Endothelial cell of umbilical vein (primary cell): ENCODE measurements at places on chromosomes 16 and 17. TPM values are rescaled to one million over a fixed set of nuclear protein-coding genes. Genes with fewer than 3 reads are reported as not detected.
A peak's percentile ranks its signal among the peaks of the same experiment; 100 is the strongest.

The HID1 gene
- polyA plus RNA-seq: 53.3 and 63.4 TPM in 2 replicates

The TPSG1 gene
- not detected in 2 replicates for polyA plus RNA-seq

The DPEP3 gene
- polyA plus RNA-seq: 0.03 and 0.06 TPM in 2 replicates

The CORO1A gene
- polyA plus RNA-seq: 4.7 and 6.4 TPM in 2 replicates

The ESRP2 gene
- polyA plus RNA-seq: 0.57 and 0.70 TPM in 2 replicates

The PIRT gene
- polyA plus RNA-seq: not detected in 2 replicates

The KRTAP9-4 gene
- polyA plus RNA-seq: not detected in 2 replicates

The VTN gene
- 0.68 and 1.1 TPM in 2 replicates for polyA plus RNA-seq

The GRAP gene
- polyA plus RNA-seq: 32.1 and 40.7 TPM in 2 replicates

The FBXW10B gene
- polyA plus RNA-seq: 0.80 and 1.3 TPM in 2 replicates

DNA sequence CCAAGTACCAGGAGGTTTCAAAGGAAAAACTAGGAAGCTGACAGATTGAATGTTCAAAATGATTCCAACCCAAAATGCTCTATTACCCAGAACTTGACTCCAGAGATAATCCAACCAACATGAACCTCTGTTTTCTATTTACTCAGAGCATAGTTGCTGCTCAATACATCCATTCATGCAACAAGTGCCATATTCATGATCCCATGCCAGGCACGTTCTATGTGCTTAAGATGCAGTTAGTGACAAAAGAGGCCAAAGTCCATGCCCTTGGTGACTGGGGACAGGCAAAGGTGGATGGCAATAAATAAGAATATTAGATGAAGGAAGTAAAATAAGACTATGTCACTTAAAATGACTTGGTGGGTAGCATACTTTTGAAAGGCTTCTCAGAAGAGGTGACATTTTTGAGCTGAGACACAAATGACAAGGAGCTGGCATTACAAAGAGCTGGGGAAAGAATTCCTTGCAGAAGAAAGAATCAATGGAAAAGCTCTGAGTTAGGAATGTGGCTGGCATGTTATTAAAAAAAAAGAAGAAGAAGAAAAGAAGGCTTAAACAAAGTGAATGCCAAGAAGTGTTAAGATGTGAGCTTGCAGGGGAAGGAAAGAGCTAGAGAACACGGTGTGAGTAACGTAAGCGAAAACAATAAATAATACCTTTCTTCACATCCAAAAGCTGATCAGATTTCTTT, 34.5 kb downstream of the TOX3 start:
- DNase-seq: no peak

DNA sequence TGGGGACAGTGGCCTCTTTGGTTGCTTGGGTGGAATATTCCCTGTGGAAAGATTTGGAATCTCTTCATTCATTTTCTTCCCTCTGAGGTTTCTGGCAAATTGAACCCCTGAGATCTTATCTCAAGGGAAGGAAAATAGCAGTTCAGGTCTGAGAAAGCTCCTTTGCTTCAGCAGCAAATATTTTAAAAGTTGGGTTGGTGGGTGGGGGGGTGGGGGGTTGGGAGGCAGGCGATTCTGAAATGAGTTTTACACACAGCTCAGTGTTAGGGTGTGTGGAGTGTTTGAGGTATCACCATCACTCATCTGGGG, 6.8 kb downstream of the TBX2 start:
- DNase-seq: no peak

DNA sequence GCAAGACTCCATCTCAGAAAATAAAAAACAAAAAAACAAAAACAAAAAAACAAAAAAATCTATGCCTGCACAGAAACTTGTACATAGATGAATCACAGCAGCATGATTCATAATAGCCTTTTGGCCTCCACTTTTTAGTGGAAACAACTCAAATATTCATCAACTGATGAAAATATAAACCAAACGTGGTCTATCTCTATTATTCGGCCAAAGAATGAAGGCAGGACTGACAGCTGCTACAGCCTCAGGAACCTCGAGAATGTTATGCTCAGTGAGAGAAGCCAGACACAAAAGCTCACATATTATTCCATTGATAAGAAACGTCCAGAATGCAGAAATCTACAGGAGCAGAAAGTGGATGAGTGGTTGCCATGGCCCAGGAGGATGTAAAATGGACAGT, 19.8 kb downstream of the PPL start:
- no peak for DNase-seq

- no peak for DNase-seq
Measured at GRCh38 chr16:48877946-48878345, 268.0 kb upstream of the N4BP1 start.

DNA sequence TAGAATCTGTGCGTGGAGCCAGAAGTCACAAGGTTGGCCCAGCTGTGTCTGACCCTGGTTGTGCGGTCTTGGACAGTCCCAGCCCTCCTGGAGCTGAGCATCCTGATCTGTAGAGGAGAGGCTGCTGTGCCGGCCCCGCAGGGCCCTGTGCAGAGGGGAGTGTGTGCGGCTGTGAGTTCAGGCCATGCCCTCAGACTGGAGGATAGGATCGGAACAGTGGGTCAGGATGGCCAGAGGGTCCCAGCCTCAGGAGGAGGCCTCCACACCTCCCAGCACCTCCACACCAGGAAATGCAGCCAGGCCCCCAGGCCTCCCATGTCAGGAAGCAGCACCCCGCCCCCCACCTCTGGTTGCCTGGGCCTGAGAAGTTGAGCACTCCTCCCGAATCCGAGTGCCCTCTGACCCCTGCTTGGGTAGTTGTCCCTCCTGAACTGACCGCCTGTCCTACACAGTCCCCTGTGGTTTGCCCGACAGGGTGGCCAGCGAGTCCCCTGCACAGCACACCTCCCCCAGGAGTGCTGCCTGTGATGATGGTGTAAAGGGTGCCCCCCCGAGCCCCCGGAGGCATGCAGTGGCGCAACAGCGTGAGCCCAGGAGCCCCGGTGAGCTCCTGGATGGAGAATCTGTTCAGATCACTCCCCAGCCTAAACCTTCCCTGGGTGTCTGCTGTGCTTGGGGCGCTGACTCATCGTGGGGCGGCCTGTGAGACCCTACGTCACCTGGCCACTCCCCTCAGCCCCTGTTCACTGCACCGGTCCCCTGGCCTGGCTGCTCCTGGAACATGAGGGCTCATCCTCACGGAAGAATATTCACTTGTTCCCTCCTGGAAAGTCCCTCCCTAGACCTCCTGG, 285.2 kb downstream of the SEC14L1 start:
- no peak for DNase-seq

DNA sequence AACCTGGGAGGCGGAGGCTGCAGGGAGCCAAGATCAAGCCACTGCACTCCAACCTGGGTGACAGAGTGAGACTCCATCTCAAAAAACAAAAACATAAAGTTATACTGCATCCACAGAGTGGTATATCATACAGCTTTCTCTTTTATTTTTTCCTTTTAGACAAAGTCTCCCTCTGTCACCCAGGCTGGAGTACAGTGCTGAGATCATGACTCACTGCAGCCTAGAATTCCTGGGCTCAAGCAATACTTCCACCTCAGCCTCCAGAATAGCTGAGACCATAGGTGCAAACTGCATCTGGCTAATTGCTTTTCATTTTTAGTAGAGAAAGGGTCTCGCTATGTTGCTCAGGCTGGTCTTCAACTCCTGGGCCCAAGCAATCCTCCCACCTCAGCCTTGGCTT, 10.0 kb upstream of the COPRS start:
- DNase-seq: no peak

- DNase-seq: no peak
Measured at GRCh38 chr17:37318931-37319594, 56.7 kb upstream of the C17orf78 start.

DNA sequence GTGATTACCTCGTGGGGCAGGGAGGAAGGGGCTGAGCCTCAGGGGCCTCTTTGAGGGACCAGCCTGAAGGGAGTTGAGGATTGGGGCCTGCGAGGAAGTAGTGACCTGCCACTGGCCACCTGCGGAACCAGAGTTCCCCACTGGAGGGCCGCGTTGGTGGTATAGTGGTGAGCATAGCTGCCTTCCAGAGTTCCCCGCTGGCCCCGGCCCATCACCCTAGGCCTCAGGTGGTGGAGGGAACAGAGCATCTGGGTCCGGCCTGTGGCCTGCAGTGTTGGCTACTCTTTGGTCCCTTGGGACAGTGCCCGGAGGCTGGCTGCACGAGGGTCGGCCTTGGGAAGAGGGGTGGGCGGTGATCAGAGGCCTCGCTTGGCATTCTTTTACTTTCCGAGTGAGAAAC, 20.5 kb downstream of the MGAT5B start:
- DNase-seq: no peak

DNA sequence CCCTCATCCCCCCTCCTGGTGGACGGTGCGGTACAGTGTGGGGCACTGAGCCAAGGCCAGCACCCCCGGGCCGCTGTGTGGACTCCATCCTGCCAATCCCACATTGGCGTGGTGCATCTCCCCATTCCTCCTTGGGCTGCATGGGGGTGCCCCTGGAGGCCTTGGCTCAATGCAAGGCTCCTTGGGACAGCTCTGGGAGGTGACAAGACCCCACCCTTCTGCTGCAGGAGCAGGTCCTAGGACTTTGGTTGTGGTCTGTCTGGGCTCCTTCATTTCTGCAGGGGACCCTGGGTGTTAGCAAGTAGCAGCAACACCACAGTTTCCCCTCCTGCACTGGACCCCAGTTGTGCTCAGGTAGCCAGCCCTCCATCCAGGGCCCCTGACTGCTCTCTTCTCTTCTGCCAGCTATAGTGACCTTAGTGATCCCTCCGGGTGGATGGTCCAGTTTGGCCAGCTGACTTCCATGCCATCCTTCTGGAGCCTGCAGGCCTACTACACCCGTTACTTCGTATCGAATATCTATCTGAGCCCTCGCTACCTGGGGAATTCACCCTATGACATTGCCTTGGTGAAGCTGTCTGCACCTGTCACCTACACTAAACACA, 1.3 kb downstream of the PRSS21 start:
- no peak for DNase-seq

GRCh38 chr17:2102931-2103809, 48.3 kb downstream of the HIC1 start:
- DNase-seq: no peak

- no peak for DNase-seq
Measured at GRCh38 chr17:45221081-45222013, at the start of gene FMNL1. Gene FMNL1 (plus strand): TSS chr17:45221885. CDS start chr17:45222125, 240 bp downstream.

DNA sequence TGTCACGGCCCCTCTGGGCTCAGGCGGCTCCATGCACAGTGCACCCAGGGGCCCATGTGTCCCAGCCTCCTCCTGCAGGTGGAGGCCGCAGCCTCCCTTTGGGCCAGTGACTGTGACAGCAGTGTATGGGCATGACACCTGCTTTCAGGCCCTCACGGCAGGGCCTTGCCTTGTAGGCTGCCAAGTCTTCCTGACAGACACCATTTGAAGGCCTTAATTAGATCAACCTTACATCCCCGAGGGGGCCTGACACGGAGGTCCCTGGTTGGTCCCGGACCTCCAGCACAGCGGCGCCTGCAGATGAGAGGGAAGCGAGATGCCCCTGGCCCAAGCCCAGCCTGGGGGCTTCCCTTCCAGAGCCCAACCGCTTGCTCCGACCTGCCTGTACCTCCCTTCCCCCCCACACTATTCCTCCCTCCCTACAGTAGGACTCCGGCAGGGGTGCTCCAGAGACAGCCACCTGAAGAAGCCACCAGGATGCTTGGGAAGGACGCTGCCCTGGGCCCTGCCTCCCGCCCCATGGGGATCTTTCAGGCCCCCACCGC, 31.9 kb downstream of the BAIAP2 start:
- no peak for DNase-seq

DNA sequence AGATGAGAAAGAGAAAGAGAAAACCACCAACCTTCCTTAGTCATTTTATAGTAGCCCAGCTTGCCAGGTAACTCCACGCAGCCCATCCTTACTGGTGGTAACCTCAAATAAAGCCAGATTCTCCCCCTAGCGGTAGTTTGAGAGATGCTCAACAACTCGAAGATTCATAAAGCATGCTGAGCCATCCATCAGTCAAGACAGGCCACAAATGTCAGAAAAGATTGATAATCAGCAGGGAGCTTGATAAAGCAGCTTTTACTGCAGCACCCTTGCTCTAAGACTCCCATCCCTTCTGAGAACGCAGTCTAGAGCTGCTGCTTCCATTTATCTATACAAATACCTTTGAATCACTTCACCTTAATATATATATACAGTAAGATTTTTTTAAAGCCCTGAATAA, 451.5 kb upstream of the HSBP1 start:
- peak; percentile 70 for DNase-seq
